ENCODE measurements at places on chromosomes 13 and 19.

GRCh38 chr19:4867534-4868285 lies at the start of gene PLIN3:
Gene PLIN3 (minus strand): TSS chr19:4867667. CDS start chr19:4861394, 6,273 bp downstream.
- H3K4me1 ChIP-seq: peaks cover 11% of the 10 kb centered on the region
- H3K27ac ChIP-seq: peak within 1 kb of the TSS; percentile 84
- H3K4me3 ChIP-seq: peak within 1 kb of the TSS; percentile 88
- H3K36me3 ChIP-seq: no peaks in the 10 kb centered on the region

DNA sequence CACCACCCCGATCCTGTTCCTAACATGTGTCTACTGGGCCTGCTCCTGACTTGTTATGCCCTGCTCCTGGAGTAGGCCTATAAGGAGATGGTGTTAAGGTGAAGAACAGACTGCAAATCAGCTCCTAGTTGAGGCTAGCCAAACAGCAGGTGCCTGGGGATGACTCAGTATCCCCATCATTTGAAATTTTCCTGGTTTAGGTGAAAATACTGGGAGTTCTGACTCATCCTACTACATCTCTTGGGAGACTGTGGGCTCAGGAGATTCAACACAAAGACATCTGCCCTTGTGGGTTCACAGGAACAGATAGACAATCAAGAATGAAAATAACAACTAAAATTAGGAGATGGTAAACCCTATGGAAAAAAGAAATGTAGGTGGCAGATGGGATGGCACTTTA lies 41.2 kb downstream of the BRD4 start:
- H3K4me3 ChIP-seq: no peak overlapping the region
- H3K36me3 ChIP-seq: peaks cover 11% of the 10 kb centered on the region
- H3K4me1 ChIP-seq: peaks cover 68% of the 10 kb centered on the region
- no peak for DNase-seq
- no peak overlapping the region for H3K27ac ChIP-seq
- H3K27me3 ChIP-seq: no peaks in the 10 kb centered on the region

GRCh38 chr13:39876258-39876657 lies 220.8 kb downstream of the COG6 start:
- no peak overlapping the region for H3K27ac ChIP-seq
- DNase-seq: no peak
- no peaks in the 10 kb centered on the region for H3K27me3 ChIP-seq
- H3K4me3 ChIP-seq: no peak overlapping the region
- peaks cover 12% of the 10 kb centered on the region for H3K4me1 ChIP-seq

GRCh38 chr13:48510698-48511097 lies 22.2 kb downstream of the RCBTB2 start:
- no peak for DNase-seq
- peaks cover 4% of the 10 kb centered on the region for H3K36me3 ChIP-seq
- peaks cover 3% of the 10 kb centered on the region for H3K4me1 ChIP-seq

All from type B pancreatic cell (in vitro differentiated cells).